Effector memory CD4-positive, alpha-beta T cell (primary cell): ENCODE measurements at places on chromosomes 2 and 18.

DNA sequence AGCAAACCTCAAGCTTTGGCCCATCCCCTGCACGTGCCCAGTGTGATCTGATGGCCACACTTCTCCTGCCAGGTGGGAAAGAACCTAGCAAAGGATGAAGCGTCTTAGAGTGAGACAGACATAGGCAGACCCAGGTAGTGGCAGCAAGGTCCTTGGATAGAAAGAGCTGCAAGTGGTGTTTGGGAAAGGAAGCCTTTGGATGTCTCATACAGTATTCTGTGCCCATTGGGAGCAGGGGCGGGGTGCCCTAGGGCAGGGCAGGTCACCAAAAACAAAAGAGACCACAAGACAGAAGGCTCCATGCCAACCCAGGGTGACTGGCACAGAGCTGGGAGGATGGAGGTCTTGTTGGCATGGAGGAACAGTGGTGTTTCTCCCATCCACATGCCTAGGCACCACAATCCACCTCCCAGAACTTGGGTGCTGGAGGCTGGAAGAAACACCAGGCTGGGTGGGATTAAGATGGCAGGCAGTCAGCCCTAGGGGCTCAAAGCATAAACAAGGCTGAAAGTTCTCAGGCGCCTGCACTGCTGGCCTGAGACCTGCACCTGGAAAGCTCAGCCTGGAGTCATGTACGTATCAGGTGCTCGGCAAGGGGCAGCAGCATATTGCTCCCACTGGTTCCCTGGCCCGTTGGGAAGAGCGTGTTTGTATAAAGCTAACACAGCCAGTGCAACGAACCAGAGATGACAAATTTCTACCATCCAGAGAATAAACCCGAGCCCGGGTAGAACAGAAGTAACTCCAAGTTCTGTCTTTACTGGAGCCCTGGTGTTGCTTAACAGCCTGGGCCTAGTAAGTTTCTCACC lies 52.9 kb downstream of the CRACDL start:
- H3K27me3 ChIP-seq = no peaks in the 10 kb centered on the region
- H3K27ac ChIP-seq = no peak overlapping the region
- no peak for DNase-seq

GRCh38 chr18:8706791-8707555 lies 1.6 kb downstream of the MTCL1 start:
- DNase-seq = no peak
- no peak overlapping the region for H3K27ac ChIP-seq
- H3K4me1 ChIP-seq = peaks cover 22% of the 10 kb centered on the region
- H3K4me3 ChIP-seq = peak overlapping the region; percentile 46

GRCh38 chr18:36199691-36200295 lies 12.5 kb downstream of the MOCOS start:
- H3K4me3 ChIP-seq = no peak overlapping the region
- H3K36me3 ChIP-seq = no peaks in the 10 kb centered on the region
- no peak for DNase-seq
- no peak overlapping the region for H3K27ac ChIP-seq
- H3K4me1 ChIP-seq = no peaks in the 10 kb centered on the region
- no peaks in the 10 kb centered on the region for H3K27me3 ChIP-seq

- no peak overlapping the region for H3K4me3 ChIP-seq
- H3K27me3 ChIP-seq = no peaks in the 10 kb centered on the region
- peaks cover 21% of the 10 kb centered on the region for H3K36me3 ChIP-seq
- no peaks in the 10 kb centered on the region for H3K4me1 ChIP-seq
- DNase-seq = no peak
These were observed 130.1 kb upstream of the DAPL1 start for GRCh38 chr2:158664987-158665386.

DNA sequence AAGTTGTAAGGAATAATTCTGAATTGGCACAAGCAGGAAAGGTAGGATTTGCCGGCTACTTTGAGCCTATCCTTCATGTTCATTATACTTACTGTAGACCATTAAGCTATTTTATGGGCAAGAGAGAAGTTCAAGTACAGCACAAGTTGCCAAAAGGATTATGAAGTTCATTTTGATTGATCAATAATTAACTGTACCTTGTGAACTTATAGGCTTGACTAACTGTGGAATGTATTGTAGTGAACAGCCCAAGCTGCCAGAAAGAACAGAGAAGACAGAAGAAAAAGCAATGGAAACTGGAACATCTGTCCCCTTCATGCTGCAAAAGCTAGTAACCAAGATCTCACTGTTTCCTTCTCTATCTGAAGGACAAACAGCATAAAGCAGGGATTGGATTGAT lies 810.1 kb upstream of the ZEB2 start:
- H3K4me1 ChIP-seq = no peaks in the 10 kb centered on the region
- no peak overlapping the region for H3K4me3 ChIP-seq
- no peaks in the 10 kb centered on the region for H3K27me3 ChIP-seq
- no peak overlapping the region for H3K27ac ChIP-seq
- no peaks in the 10 kb centered on the region for H3K36me3 ChIP-seq
- DNase-seq = no peak

DNA sequence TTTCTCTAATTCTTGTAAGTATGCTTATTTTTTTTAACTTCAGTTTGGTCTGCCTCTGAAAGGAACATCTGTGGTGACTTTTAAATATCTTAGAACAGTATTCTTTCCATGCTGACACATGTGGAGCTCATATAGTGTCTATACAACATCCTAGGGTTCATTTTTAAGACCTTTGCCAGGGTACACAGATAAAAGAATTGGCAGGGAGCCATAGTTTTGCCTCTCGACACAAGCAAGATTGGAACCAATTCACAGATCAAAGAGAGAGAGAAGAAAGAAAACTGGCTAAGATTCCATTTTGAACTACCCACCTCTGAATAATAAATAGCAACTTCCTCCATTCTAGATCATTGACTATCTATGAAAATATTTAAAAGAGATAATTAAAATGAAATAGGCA lies 142.7 kb upstream of the ST6GAL2 start:
- no peak overlapping the region for H3K27ac ChIP-seq
- H3K36me3 ChIP-seq = no peaks in the 10 kb centered on the region
- no peaks in the 10 kb centered on the region for H3K27me3 ChIP-seq
- DNase-seq = no peak
- H3K4me1 ChIP-seq = no peaks in the 10 kb centered on the region
